Left hindlimb (tissue), 1 donor: ENCODE measurements at places on chromosomes 12 and 14.

DNA sequence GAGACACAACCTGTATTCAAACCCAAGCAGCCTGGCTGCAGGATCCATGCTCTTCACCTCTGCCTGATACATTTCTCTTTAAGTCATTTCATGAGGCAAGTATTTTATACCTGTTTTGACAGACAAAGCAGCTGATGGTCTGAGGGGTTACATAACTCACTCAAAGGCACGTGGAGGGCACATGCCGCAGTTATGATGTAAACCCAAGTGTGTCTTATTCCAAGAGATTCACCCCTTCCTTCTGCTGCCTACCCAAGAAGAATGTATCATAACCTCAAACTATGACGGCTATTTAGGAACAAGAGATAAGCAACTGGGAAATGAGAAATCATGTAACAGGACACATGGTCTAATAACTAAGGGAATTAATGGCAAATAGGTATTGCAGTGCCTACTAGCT, 329.8 kb upstream of the TMPO start:
- no peak for DNase-seq

DNA sequence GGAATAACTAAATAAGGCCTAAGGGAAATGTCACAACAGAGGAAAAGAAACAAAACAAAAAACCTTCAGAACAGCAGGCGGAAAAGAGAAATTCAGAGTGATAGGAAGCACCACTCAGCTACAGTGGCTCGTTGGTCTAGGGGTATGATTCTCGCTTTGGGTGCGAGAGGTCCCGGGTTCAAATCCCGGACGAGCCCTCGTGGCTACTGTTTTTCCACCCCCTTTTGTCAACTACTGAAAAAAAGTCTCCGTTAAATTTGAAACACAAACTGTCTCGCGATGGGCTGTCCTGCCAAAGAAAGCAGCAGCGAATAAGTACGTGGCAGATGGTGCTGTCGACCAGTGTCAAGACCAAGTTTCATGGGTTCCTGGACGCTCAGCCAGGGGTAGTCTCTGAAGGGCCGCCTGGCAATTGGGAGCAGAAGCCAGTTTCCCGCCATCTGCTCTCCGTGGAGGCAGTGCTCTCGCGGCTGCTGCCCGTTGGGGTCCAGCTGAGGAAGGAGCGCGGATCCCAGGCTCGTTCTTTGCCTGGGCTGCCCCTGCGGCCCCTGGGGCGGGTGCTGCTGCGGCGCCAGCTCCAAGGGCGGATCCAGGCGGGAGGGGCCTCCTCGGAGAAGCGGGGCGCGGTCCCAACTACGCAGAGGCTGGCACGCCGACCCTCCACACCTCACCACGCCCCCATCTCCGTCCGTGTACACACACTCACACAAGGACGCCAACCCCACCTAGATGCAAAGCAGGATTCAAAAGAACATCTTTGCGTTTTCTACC, at the start of gene RNASE4:
TSS of gene RNASE4 (plus strand) at position 670 of the 771 bp plus-strand sequence. CDS start 14,812 bp downstream, outside the sequence.
- DNase-seq: peak; percentile 87

DNA sequence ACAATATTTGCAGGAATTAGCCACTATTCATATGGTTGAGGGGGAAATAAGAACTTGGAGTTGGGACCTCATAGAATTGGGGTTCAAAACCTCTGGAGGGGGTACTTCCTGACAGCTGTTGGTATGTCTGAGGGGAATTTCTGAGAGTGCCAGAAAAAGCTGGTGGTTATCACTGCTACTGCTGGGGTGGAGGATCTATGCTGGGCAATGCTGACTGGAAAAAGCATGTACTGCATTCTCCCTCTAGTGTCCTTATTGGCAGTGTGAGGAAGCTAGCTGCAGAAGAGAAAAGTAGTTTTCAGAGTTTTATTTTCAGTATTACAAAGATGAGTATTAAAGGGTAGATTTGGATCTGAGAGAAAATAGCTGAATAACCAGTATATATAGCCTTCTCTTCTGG, 88.8 kb downstream of the FUT8 start:
- DNase-seq: no peak

DNA sequence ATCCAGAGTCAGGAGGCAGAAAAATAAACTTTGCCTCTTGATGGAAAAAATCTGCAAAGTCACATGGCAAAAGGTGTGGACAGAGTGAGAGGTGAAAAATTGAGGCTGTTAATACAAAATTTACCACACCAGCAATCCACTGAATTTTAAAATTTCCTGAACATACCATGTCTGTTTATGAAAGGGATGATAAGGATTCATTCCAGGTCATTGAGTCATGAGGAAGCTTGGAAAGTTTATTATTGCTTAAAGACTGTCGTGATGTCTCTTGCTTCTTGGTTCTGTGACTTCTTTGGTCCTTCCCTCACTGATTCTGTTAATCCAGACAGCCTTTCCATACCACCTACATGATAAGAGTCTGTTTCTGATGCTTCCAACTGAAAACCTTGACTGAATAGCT, 73.2 kb downstream of the TTC6 start:
- no peak for DNase-seq

- DNase-seq: no peak
Measured at GRCh38 chr14:68690089-68690958, 102.5 kb downstream of the ZFP36L1 start.

GRCh38 chr14:89618330-89618708, 201.3 kb upstream of the FOXN3 start:
- no peak for DNase-seq

DNA sequence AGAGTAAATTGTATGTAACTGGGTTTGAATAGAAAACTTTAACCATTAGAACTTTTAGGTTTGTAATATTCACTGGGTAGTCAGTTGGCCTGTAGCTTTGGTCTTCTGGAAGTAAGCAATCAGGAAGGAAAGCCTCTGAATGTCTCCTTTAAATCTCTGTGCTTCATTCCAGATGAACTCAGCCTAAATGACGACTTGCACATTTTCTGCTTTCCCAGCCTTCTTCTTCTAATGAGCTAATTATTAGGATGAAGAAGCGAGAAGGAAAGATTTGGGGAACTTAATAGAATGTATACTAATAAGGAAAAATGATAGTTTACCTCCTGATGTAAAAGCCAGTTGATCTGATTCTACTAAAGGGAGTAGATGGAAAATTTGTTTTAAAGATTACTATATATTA, 90.4 kb downstream of the MIA2 start:
- no peak for DNase-seq

DNA sequence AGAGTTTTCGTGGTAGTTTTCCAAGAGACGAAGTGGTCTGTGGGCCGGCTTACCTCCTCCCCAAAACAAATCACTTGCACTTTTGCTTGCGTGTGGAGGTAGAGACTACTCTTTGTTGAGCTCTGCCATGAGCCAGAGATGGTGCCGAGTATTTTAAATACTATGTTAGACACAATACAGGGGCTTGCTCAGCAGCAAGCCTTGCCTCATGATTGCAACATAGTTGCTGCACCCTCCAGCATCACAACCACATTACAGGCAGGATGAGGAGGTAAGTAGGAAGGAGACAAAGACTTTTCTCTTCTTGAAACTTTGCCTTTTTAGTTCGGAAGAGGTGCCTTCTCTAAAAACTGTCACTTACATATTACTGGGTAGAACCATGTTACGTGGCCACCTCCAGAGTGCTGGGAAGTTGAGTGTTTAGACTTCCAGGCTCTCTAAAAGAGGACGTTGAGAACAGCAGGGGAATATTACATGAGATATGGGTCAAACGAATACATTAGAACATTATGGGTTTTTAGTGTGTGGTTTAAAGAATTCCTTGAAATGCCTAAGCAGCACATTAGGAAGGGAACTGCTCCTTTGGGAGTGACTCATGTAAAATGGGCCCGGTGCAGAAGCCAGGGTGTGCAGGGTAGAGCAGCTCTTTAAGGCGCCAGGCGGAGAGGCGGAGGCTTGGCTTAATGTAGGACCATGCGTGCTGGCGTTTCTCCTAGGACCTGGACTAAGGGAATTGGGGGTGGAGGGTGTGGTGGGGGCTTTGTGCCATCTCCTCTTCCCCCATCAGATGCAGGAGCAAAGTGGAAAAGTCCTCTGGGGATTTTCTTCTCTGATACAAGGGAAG, 110.6 kb upstream of the PRMT8 start:
- DNase-seq: no peak

DNA sequence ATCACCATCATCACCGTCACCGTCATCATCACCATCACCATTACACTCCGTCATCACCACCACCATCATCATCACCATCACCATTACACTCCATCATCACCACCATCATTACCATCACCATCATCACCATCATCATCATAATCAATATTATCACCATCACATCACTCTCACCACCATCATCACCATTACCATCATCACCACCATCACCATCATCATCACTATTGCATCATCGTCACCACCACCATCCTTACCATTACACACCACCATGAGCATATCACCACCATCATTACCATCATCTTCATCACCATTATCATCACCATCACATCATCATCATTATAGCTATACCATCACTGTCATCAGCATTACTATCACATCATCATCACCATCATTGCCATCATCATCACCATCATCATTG, 93.7 kb downstream of the KIF26A start:
- DNase-seq: no peak

GRCh38 chr14:62314221-62314620, 552.0 kb downstream of the SNAPC1 start:
- no peak for DNase-seq

DNA sequence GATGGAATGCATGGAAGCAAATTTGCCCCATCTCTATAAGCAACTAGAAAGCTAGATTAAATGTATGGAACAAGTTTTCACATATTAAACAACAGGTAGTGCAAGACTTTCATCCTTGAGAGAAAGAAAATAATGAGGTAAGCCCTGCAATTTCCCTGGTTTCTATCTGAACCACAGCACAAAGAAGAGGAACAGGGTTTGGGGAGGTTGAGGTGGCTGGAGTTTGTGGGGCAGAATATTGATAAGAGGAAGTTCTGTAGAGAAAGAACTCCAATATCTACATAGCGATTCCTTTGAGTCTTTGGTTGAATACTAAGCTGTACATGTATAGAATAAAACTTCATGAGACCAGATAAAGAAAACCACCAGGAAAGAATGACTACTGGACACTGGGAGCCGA, 96.3 kb upstream of the CCND2 start:
- no peak for DNase-seq

DNA sequence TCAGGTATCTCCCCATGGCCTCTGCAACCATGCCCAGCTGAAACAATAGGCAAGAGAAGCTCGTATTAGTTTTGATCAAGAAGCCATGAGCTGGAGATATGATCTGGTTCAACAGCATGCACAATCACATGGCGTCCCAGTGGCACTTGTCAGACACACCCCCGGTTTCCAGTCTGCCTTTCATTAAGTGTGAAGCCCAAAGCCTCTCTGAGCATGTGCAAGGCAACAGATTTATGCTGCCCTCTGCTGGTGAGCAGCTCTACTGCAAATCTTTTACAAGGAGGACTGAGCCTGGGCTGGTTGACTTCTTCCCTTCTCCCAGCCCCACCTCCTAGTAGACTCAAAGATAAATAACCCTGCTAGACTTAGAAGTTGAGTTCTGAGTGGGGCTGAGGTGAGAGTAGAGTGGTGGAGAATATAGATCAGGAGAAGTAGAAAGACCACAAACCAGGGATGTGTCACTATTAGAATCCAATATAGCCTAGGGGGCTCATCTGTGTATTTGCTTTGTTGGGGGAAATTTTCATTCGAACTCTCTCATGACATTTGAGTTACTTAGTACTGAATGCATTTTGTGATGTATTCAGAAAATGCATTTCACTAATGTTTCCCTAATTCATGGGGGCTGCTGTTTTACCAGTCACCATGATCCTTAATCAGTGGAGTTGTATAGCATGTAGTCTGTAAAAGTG, 53.7 kb upstream of the MBIP start:
- DNase-seq: peak; percentile 62

GRCh38 chr12:66352197-66352596, 49.9 kb downstream of the HELB start:
- DNase-seq: no peak

DNA sequence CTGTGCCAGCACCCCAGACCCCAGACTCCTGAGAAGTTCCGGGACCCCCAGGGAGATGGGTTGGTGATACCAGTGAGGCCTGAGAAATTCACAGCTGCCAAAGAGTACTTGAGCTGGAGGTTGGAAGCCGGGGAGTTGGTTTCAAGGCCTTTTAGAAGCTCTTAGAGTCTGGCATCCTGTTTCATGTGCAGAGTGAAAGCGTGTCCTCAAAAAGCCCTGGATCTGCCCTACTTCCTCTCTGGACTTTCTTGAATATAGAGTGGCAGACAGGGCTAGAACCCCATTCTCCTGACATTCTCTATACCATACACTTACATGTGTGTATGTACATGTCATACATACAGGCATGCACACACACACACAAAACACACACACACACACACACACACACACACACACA, 31.3 kb upstream of the PPM1A start:
- DNase-seq: no peak

GRCh38 chr12:52759695-52760094, 17.4 kb downstream of the KRT76 start:
- no peak for DNase-seq

GRCh38 chr12:114166362-114166761, 200.2 kb upstream of the RBM19 start:
- no peak for DNase-seq

DNA sequence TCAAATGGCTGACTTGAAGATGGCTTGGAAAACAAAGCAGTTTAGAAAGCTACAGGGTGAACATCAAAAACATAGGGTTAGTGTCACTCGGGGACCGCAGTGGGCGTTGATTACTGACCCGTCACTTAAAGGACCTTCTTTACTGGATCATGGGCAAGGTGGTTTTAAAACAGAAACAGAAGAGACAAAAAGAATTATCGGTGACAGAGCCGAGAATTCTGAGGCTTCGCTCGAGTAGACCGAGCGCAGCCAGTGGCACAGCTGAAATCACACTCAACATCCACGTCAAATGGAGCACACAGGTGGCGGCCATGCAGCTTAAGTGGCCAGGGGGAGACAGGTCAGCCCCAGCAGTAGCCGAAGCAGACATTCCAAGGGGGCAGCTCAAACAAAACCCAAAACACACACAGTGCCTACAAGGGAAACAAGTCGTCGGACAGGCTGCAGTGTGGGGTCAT, 17.3 kb downstream of the SNRNP35 start:
- DNase-seq: no peak

DNA sequence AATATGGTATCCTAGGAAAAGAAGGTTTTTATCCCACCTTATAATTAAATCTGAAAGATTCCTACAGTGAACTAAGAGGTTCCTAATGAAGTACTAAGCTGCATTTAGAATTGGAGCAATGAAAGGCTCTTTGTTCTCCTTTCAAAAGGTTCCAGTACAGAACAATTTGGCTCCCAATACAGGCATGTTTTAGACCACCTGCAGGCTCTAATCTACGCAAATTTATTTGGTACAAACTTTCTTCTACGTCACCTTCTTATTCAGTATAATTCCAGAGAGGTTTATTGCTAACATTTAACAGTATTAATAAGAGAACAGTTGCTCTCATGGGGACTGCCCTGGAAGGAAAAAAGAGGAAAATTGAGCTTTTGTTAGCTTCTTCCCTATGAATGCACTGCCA, 37.6 kb upstream of the SLCO1C1 start:
- DNase-seq: no peak

DNA sequence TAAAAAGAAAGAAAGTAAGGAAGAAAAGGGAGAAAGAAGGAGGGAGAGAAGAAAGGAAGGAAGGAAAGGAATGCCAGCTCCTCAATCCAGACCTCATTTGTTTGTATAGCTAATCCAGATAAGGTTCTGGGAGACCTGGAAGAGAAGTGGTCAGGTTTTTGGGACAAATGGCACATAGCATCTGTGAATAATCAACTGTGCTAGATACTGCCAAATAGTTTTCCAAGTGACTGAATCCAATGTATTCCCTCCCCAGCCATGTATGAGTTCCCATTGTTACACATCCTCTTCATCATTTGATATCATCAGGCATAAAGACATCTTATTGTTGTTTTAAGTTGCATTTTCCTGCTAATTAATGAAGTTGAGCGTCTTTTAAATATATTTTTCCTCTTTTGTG, 18.6 kb upstream of the PTGR2 start:
- DNase-seq: no peak
